ENCODE measurements at places on chromosomes 16 and 17.

DNA sequence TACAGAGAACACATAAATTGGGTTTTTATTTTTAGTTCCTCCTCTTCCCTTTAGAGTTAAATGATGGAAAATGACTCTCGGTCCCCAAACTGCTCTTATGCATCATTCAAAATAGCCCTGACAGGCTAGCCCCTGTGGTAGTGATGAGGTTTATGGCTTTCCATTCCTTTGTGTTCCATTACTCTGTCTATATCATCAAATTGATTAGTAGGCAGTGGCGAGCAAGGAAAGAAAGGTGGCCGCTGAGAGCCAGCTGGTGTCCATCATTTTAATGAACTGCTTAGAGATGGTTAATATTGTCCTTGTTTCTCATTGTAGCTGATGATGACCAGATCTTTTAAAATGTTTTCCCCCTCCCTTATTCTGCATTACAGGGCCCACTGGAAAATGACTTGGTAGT, 179.5 kb downstream of the PHKB start:
- no peak for DNase-seq

DNA sequence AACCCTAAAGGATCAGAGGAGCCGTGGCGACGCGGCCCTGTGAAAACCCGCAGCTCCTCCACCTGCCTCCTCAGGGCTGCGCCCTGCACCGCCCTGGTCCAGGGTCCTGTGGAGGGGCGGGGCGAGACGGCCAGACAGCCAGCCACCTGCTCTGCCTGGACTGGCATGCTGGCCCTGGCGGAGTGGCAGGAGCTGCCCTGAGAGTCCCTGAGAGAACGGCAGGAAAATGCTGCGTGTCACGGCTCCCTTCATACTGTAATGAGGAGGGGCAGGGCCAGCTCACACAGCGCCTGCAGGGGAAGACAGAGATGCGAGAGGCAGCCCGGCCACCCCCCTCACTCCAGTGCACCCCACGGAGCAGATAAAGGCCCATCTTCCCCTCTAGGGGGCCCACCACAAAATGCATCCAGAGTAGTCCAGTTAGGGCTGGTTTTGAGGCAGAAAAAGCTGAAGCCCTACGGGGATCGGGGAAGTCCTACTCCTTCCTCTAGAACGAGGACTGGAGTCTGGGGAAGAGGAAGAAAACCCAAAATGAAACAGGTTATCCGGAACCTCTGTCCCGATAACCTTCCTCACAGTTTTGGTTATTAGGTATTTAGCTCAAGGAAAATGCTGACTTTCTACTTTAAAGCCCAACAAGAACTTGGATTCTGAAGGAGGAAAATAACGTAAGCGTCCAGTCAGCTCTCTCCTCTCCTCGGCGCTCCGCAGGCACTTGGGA, 97.6 kb upstream of the DNAH17 start:
- no peak for DNase-seq

GRCh38 chr16:4176906-4177417, 60.7 kb upstream of the ADCY9 start:
- DNase-seq = no peak

DNA sequence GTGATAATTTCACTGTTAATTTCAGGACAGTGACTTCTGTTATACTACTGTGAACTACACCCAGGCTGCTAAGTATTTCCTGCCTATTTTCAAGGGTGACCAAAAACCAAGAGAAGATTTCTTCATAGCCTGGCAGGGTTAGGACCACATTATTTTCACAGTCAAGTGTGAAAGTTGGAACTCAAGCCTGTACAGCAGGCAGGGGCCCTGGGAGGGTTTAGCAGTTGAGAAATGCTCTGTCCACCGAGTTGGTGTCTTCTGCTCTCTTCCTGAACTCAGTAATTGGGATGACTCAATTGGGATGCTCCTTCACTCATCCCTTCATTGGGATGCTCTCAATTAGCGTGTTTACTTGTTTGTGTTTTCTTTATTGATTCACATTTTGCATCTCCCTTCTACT, 347.3 kb upstream of the CDH11 start:
- no peak for DNase-seq

- DNase-seq = no peak
Measured at GRCh38 chr16:81523387-81524115, 78.9 kb downstream of the CMIP start.

DNA sequence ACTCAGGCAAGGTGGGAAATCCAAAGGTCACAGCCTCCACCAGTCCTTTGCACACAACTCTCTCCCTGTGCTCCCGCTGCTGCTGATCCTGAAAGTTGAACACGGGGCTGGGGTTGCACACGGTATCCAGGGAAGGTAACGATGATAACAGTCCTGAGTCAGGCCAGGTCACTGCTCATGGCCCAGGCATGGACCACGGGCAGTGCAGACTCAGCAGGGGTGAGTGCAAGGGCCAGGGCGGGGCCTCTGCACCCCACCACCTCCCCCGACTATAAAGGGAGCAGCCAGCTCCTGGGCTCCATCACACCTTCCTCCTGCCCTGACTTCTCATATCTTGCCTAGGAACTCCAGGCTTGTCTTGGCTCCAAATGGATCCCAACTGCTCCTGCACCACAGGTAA, at the start of gene MT1B:
Gene MT1B, plus strand, starts transcription at position 301 of the 400 bp plus-strand sequence. Its CDS starts 68 bp downstream, at position 369.
- no peak for DNase-seq

- DNase-seq = no peak
Measured at GRCh38 chr16:66211651-66212050, 154.8 kb upstream of the CDH5 start.

All from T-helper 2 cell treated with Interferon-gamma antibody and Interleukin-4, amounts not matched to agents 5 μg/mL and 100 μg/mL, for 36 hours (primary cell).